ENCODE measurements at places on chromosomes 1 and 21.

DNA sequence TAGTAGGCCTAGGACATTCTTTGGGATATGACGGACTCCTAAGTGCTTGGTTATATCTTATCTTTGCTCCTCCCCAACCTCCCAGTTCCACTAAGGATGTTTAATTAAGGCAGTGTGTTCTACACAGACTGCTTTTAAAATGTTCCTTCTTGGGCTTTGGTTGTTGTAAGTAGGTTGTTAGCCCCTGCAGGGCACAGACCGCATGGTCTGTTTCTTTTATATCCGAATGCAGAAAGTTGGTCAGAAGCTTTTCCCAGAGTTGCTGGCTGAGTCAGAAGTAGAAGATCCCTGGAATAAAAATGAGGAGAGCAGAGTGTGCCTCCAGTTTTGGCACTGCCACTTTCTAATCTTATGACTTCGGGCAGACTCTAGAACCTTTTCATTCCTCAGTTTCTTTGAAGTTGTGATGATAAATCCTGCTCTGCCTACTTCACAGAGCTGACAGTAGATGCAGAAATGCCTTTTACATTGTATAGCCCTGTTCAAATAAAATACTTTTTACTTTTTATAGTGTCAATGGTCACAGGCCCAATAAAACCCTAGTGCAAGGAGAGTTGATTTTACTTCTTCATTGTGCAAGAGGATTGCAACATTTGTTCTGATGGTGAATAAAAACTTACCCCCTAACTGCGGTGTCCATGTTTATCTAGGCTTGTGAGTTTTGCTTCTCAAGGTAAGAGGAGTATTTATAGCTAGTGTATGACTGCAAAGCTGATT, 18.4 kb downstream of the FMN2 start:
- DNase-seq = no peak

- DNase-seq = no peak
Measured at GRCh38 chr21:45045481-45045880, 28.9 kb upstream of the ADARB1 start.

DNA sequence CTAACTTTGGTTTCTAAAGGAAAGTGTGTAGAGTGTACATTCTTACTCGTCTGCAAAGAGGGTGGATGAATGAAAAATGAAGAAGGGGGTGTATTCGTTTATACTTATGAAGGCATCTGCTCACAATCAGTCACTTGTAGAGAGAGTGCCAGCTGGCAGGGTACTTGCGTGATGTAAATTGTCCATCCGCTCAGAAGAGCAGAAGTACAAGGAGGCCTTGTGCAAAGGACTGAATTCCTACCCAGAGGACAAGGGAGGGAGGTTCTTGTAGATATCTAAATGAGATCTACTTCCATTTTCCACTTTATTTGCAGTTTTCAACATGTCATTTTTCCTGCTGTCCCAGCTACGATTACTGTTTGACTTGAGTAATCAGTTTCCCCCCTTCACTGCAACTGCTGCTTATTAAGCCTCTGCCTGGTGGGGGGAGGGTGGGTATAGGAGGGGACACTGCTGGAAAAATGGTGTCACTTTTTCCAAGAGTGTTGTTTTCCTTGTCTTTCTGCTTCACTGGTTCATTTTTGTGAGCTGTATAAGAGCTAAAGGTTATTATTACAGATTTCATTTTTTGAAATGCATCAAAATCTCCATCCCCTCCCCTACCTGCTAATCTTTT, 67.3 kb downstream of the LAMC1 start:
- DNase-seq = no peak

GRCh38 chr1:18443587-18444520, 36.9 kb upstream of the KLHDC7A start:
- DNase-seq = no peak

GRCh38 chr1:33930346-33931110, 66.6 kb downstream of the HMGB4 start:
- DNase-seq = no peak

GRCh38 chr21:42633858-42634257, 19.6 kb upstream of the PDE9A start:
- no peak for DNase-seq

DNA sequence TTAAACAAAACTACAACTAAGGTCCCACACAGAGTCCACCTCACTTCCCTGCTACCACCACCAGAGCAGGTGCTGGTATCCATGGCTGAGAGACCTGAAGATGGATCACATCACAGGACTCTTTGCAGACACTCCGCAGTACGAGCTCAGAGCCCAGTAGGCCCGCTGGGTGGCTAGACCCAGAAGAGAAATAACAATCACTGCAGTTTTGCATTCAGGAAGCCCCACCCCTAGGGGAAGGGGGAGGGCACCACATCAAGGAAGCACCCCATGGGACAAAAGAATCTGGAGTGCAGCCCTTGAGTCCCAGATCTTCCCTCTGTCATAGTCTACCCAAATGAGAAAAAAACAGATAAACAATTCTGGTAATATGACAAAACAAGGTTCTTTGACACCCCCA, 56.9 kb downstream of the ZNF648 start:
- DNase-seq = no peak

DNA sequence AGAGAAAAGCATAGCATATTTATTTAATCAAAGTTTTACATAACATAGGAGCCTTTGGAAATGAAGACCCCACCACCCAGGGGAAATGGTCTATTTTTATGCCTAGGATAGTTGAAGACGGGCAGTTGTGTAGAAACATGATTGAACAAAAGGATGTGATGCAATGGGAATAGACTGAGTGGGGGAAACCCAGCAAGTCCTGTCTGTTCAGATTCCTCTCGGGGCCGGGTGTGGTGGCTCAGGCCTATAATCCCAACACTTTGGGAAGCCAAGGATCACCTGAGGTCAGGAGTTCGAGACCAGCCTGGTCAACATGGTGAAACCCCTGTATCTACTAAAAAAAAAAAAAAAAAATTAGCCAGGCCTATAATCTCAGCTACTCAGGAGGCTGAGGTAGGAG, 298.3 kb downstream of the MATN1 start:
- no peak for DNase-seq

Data from stimulated activated CD8-positive, alpha-beta memory T cell treated with anti-CD3 and anti-CD28 coated beads, Interleukin-4, amount 100 ng/mL, for 4 hours (primary cell).